ENCODE measurements at places on chromosomes 2 and 18. TPM values are rescaled to one million over a fixed set of nuclear protein-coding genes. Genes with fewer than 3 reads are reported as not detected.

ZNF385B gene
- 3.1 TPM for total RNA-seq

PRKAG3 gene
- total RNA-seq: not detected

LOXL3 gene
- 4.3 TPM for total RNA-seq

ABCB11 gene
- total RNA-seq: not detected

GPR39 gene
- 0.76 TPM for total RNA-seq

FRZB gene
- total RNA-seq: 0.57 TPM

PJVK gene
- total RNA-seq: 3.4 TPM

PTPN2 gene
- 34.7 TPM for total RNA-seq

REG3A gene
- not detected for total RNA-seq

SOWAHC gene
- 87.9 TPM for total RNA-seq

VWA3B gene
- not detected for total RNA-seq

SRD5A2 gene
- not detected for total RNA-seq

INPP5D gene
- total RNA-seq: 36.0 TPM

FBLN7 gene
- 1.1 TPM for total RNA-seq

HOXD4 gene
- total RNA-seq: 2.5 TPM

HADHB gene
- total RNA-seq: 150 TPM

CCNYL1 gene
- total RNA-seq: 14.6 TPM
